Left hindlimb (tissue), 1 donor: ENCODE measurements at places on chromosomes 3 and 15.
A peak's percentile ranks its signal among the peaks of the same experiment; 100 is the strongest.

- no peak for DNase-seq
These were observed 50.3 kb downstream of the EXD1 start for GRCh38 chr15:41180206-41180789.

GRCh38 chr3:182787302-182788036 lies 5.8 kb upstream of the ATP11B start:
- DNase-seq = no peak

DNA sequence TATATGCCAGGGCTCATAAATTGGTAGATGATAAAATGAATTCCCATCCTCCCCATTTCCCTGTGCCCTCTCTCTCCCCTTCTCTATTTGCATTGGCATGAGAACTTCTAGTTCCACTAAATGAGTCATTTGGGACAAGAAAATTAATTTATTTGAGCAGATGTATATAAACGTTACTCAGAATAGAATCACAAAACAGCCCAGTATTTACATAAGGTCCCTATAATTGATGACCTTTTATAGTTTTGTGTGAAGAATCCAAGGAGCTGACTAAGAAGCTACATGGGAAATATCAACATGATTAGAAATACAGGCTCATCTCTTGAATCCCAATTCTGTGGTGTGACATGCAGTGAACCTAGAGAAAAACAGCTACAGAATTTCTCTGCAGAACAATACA lies 617.7 kb upstream of the NR2F2 start:
- DNase-seq = no peak

DNA sequence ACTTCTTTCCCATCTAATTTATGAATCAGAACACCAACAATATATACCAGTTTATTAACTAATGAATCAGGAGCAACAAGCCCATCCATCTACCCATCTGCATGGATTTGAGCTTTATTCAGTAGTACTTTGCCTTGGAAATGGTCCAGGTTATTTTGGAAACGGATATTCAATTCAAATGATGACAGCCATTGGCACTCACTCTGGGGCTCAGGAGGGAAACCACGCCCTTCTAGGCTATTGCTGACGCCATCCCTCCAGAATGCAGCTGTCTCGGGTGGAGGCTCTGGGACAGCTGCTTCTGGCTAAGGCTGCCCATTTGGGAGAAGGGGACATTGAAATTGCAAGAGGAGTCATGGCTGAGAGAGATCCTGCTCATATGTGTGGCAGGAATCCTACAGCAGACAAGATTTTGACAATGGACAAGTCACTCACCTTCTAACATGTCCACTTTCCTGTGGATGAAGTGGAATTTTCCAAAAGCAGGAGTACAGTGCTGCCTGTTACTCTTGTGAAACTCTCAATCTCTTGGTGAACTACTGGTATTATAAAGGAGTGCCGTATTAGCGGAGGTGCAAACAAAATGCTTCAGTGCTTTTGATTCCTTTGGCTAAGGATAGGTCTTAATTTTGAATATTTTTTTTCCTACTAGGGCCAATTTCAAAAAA lies 29.3 kb upstream of the TRAK1 start:
- DNase-seq = peak; percentile 88

DNA sequence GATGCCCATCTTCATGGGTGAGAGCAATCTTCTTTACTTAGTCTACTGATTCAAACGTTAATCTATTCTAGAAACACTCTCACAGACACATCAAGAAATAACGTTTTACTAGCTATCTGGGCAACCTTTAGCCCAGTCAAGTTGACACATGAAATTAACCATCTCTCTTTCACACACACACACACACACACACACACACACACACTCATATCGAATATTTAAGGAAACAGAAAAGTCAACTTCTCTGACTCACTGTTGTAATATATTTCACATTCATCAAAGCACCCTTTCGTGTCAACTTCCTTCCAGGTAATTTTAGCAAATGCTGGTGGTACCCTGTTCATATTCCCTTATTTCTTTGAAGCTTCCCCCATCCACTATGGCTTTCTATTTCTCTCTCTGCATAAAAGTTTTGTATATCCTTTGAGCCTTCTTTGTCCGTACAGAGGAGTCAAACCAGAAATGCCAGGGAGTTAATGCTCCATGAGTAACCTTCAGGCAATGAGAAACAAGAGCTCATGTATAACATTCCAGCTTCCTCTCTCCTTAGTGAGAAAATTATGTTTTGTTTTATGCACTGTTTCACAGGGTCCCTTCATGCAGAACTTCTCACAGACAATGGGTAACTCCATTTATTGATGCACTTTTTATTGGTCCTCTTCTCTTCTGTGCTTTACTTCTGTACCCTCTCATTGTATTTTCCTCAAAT lies 335.5 kb upstream of the CBLB start:
- no peak for DNase-seq

DNA sequence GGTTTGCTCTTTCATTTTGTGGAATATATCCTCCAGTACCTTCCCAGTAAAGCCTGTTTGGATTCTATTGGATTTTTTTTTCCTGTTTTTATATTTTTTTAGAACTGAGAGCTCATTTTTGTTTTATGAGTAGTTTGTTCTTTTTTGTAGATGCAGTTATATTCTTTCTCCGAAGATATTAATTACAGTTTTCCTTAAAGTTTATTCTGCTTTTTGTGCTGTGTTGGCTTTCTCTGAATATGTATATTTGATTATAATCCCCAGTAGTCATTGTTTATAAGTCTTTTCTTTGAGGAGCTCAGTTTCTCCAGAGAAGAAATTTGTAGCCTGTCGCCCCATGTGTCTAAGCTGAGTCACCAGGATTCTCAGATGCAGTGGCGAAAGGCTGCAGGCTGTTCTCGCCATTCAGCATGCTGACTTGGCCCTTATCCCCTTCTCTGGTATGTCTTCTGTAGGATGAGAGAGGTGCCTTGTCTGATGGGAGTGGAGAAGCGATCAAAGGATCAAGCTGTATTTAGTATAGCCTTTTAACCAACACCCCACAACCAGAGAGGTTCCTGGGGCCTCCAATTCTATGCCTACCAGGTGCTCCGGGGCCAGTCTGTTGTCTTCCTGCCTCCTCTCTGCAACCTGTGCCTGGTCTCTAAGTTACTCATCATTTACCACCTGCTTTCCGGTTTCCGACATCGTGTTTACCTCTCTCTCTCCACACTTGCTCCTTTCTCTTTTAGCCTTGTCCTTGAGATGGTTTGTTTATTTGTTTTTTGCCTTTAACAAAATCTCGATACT lies 31.7 kb upstream of the MFSD1 start:
- DNase-seq = no peak

- no peak for DNase-seq
These were observed 231.5 kb downstream of the SV2B start for GRCh38 chr15:91331581-91331980.

DNA sequence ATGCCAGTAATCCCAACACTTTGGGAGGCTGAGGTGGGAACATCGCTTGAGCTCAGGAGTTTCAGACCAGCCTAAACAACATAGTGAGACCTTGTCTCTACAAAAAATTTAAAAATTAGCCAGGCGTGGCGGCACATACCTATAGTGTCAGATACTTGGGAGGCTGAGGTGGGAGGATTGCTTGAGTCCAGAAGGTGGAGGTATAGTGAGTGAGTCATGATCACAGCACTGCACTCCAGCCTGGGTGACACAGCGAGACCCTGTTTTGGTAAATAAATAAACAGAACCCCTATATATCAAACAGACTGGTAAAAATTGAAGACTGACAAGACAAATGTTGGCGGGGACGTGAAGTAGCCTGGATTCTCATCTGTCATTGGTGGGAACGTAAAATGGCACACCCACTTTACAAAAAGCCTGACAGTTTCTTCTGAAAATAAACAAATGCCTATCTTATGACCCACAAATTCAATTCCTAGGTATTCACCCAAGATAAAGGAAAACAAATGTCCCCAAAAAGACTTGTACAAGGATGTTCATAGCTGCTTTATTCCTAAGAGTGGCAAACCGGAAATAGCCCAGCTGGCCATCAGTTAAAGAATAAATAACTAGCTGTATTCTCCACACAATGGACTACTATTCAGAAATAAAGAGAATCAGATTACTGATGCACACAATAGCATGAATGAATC lies 47.0 kb upstream of the GK5 start:
- no peak for DNase-seq

DNA sequence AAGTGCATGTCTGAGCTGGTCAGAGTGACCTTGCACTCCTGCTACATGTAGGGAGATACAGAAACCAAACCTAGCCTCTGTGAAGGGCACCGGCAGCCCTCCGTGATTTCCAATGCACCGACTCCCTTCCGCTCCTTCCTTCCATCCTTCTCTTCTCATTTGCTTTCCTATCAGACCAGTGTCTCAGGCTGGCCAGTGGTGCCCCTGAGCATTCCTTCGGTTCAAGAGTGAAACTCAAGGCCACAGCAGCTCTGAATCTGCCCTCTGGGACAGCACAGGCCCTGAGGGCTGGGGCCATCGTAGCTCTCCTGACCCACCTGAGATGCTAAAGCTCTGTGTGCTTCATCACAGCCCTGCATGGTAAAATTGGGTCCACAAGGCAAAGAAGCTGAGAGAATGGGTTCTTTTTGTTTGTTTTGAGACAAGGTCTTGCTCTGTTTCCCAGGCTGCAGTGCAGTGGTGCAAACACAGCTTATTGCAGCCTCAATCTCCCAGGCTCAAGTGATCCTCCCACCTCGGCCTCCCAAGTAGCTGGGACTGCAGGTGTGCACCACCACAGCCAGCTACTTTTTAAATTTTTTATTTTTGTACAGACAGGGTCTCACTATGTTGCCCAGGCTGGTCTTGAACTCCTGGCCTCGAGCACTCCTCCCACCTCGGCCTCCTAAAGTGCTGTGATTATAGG lies 2.3 kb upstream of the BMF start:
- no peak for DNase-seq

- no peak for DNase-seq
These were observed 13.2 kb downstream of the SPSB4 start for GRCh38 chr3:141064255-141064926.

- DNase-seq = no peak
These were observed 96.2 kb downstream of the HES1 start for GRCh38 chr3:194231929-194232832.

- DNase-seq = no peak
These were observed 58.4 kb downstream of the SLC12A8 start for GRCh38 chr3:125154110-125154509.

DNA sequence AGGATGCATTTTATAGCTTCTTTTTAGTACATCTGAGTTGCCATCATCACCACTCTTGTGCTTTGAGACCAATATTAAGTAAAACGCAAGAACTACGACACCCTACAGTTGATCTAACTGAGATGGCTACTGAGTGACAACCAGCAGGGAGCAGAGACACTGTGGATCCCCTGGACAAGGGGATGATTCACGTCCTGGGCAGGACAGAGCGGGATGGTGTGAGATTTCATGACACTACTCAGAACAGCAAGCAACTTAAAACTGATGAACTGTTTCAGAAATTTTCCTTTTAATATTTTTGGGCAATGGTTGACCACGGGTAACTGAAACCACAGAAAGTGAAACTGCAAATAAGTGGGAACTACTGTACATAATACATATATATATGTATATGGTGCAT lies 299.2 kb downstream of the ADAMTS17 start:
- no peak for DNase-seq

- no peak for DNase-seq
These were observed 9.6 kb downstream of the VGLL4 start for GRCh38 chr3:11634081-11634635.

GRCh38 chr3:112089956-112090886 lies 4.0 kb downstream of the C3orf52 start:
- DNase-seq = no peak

- no peak for DNase-seq
These were observed 11.3 kb upstream of the OXSR1 start for GRCh38 chr3:38154033-38154494.

- no peak for DNase-seq
These were observed 44.6 kb downstream of the CCDC54 start for GRCh38 chr3:107421881-107422280.

DNA sequence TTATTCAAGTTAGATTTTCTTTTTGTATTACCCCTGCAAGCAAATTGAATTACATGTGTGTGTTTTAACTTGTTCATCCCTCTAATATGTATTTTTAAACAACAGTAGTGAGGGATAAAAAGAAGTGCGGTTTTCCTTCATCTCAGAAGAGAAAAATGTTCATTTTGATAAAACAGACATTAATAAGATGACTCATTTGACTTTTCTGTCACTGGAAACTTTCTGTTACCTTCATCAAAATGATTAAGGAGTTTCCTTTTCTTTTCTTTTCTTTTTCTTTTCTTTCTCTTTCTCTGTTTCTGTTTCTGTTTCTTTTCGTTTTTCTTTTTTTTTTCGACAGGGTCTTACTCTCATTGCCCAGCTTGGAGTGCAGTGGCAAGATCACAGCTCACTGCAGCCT lies 53.0 kb downstream of the ECT2 start:
- DNase-seq = no peak

- DNase-seq = no peak
These were observed 51.0 kb downstream of the NFKBIZ start for GRCh38 chr3:101900316-101900715.
